Common myeloid progenitor, CD34-positive (primary cell): ENCODE measurements at places on chromosomes 4 and X.

DNA sequence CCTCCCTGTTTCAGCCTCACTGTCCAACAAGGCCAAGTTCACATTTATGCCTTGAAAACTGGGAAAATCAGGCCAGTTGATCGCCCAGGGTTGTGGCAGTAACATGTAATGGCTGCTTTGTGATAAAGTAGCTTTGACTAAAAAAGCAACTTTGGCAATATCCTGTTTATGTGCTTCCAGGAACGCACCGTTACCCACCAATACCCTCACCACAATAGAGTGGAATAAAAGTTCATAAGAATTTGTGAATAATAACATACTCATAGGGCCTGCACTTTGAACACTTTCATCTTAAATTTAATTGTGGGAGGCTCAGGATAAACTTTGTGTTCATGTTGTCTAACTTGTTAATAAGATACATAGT, 80.7 kb upstream of the MAML3 start:
- DNase-seq, result peak; percentile 31

DNA sequence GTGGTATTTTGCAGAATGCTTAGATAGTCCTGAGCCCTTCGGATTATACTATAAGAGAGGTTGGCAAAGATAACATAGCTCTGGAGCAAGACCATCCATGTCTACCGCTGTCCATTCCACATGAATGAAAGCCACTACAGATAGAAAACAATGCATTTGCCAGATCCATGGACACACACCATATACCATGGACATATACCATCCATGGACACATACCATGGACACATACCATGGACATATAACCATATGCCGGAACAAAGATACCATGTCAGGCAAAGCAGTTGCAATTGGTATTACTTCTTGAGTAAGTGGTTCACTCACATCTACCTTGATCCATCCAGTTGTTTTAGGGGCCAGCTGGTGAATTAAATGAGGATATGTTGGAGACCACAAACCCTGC, 53.2 kb upstream of the ATP6AP2 start:
- DNase-seq, result no peak

- no peak for DNase-seq
Measured at GRCh38 chr4:18052158-18052557, 30.6 kb upstream of the LCORL start.

GRCh38 chr4:175542786-175543185, 269.3 kb downstream of the GPM6A start:
- no peak for DNase-seq

DNA sequence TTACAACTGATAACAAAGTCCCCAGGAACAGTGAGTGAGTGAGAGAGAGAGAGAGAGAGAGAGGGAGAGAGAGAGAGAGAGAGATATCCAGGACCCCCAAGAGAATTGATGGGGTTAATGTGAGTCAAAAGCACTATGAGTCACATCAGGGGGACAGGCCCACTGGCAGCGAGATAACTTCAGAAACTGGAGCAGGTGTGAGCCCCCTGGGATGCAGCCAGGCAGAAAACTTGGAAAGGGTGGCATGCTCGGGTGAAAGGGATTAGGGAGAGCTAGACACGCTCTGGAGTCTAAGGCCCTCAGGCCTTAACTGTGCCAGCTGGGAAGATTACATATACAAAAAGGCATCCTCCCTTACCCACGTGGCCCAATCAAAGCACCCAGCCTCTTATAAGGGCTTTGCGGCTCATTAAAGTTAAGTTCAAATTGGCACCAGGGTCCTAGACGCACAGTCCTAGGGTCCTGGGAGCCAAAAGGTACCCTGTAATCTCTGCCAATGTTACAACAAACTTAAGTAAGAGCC, 841 bp downstream of the ACOT9 start:
- DNase-seq, result peak; percentile 41
